IPS-NIHi11 (cell line): ENCODE measurements at places on chromosomes 2 and 18.

DNA sequence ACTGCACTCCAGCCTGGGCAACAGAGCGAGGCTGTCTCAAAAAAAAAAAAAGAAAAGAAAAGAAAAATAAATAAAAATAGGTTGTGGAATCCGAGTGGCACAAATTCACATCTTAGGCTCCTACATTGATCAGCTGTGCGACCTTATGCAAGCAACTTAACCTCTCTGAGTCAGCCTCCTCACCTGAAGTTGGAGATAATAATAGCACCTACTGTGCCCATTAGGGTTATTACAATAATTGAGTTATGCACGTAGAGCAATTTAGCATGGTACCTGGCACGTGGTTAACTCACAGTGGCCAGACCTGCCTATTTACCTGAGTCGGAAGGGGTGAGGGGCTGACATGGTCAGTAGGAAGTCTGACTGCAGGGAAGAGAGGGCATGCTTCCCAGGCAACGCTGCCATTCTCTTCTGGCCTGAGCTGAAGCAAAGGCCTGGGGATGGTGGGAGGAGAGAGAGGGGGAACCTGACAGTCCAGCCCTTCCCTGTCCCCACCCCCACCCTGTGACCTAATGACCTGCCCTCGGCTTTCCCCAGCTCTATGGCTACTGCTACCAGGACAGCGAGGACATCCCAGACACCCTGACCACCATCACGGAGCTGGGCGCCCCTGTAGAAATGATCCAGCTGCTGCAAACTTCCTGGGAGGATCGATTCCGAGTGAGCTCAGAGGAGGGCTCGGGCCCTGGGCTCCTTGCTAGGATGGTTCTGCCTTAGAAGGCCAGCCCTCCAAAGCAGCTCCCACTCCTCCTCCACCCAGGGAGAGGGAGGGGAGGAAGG lies 5.1 kb downstream of the PKDCC start:
- peak; percentile 56 for DNase-seq

DNA sequence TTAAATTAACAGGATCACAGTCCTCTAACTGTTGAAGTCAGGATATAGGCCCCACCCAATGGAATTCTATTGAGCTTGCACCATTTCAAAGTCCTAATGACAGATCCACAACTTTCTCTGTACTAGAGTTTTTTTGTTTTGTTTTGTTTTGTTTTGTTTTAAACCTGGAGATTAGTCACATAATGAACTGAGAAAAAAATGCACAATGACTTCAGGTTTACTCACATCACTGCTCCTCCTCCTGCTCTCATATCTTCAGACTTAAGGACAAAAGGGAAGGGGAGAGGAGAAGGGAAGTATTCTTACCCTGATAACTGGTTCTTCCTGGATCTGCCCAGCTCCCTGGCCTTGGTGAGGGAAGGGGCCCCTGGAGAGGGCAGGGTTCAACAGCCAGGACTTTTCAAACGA lies 208.2 kb upstream of the EPHA4 start:
- DNase-seq, result no peak

DNA sequence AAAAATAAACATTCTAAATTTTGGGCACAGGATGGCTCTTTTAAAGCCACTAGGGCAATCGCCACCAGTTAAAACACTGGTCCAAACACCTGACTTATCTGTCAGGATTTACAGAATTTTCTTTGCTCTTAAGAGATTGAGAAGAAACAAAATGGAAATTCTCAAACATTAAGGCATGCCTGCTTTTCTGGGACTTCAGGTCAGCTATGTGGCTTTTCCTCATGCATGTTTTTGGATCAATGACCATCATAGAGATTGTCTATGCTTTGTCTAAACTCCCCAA lies 112.7 kb downstream of the SMAD2 start:
- no peak for DNase-seq

- no peak for DNase-seq
These were observed 47.2 kb downstream of the EML6 start for GRCh38 chr2:54770676-54771075.

- DNase-seq, result no peak
These were observed 7.6 kb upstream of the SPDYA start for GRCh38 chr2:28802975-28803429.

DNA sequence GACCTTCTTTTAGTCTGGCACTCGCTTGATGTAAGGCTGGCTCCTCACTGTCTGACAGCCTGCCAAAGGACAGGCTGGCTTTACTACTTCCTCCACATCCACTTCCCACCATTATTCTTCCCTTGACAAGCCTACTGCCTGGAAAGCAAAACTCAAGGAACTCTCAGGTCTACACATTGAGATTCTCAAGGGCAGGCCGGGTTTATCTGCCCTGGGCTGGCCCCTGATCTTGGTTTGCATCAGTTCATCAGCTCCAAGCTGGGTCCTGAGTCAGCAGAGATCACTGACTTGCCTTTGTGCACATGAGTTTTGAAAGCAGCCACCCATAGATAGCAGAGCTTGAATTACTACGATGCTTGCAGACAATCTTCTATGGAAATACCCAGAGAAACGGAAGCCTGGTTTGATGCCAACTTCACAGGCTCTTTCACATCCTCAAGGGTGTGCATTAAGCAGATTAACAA lies 53.9 kb downstream of the KCTD18 start:
- DNase-seq, result no peak

- no peak for DNase-seq
These were observed 102.7 kb downstream of the MAP2 start for GRCh38 chr2:209526561-209526960.

GRCh38 chr18:5601188-5601624 lies 57.4 kb upstream of the EPB41L3 start:
- peak; percentile 9 for DNase-seq

GRCh38 chr2:195312662-195313061 lies 344.4 kb upstream of the SLC39A10 start:
- no peak for DNase-seq

DNA sequence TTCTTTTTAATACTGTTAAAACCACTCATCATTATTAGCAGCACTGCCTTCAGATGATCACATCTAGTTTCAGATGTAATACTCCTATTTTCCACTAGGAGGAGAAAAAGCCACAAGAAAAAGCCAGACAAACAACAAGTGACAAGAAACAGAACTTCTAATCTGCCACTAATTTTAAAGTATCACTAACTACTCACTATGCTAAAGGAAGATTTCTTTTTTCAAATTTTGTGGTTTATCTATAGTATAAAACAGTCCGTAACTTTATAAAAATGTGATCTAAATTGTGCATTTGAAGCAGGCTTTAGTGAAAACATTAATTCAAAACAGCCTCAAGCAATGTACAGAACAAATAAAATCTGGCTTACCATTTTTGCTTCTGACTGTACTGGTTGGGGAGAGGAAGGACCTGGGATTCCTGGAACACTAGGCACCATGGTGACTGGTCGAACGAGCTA lies 56.8 kb downstream of the ATF2 start:
- DNase-seq, result peak; percentile 39

- DNase-seq, result no peak
These were observed 72.4 kb downstream of the ZAP70 start for GRCh38 chr2:97785818-97786217.

GRCh38 chr2:31736695-31737454 lies 156.1 kb upstream of the SRD5A2 start:
- no peak for DNase-seq

DNA sequence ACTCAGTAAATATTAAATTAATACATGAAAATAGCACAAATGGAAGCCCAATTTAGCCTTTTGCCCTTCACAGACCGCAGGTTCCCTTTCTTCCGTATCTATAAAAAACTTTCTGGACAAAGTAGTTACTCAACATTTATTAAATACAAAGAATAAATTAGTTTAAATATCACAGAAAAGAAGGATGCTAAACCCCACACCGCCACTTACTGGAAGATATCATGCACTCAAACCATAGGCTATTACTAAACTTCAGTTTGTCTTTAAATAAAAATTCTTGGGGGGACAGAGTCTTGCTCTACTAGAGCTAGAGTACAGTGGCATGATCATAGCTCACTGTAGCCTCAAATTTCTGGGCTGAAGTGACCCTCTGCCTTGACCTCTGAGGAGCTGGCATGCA lies 120.7 kb upstream of the FHL2 start:
- no peak for DNase-seq

GRCh38 chr18:42909095-42909494 lies 206.4 kb downstream of the RIT2 start:
- no peak for DNase-seq

GRCh38 chr18:79326413-79327198 lies 69.1 kb upstream of the NFATC1 start:
- DNase-seq, result no peak

DNA sequence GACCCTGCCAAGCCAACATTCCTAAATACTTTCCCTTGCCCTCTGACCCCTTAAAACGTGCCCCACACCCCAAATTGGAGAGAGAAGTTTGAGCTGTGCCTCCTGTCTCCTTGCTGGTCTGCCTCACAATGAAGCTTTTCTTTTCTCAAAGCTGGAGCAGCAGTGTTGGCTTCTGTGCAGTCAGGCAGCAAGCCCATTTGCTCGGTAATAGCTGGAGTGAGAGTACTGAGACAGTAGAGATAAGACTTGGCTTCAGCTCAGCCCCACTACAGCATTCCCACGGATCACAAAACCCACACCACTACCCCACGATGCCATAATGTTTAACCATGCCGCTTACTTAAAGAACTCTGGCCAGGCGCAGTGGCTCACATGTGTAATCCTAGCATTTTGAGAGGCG lies 73.0 kb downstream of the NCAPH start:
- DNase-seq, result no peak

GRCh38 chr18:62457877-62458276 lies 64.9 kb upstream of the ZCCHC2 start:
- DNase-seq, result no peak

GRCh38 chr2:118481299-118481698 lies 366.1 kb downstream of the EN1 start:
- DNase-seq, result no peak

DNA sequence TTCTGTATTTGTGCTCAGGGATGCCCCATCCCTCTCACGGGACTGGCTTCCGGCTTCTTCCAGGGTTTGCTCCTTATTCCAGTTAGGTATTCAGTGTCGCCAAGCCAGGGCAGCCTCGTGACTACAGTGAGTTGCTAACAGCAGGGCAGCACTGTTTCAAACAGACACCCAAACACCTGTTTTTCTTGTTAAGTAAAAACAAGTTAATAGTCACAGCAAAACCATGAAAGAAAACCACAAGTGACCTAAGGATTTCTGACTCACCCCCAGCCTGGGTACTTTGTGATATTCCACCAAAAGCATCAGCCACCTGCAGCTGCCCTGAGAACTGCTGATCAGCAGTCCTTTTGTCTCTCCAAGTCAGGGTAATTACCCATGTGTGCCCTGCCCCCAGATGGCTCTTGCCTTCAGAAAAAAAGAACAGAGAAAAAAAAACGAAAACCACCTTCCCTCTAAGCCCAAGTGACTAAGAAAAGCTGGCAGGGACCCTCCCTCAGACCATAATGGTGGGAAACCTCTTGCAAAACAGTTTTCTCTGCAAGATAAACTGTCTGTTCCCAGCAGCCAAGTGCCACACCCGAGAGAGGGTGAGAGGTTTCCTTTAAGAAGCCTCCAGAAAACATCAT lies 178.2 kb downstream of the ANAPC1 start:
- peak; percentile 73 for DNase-seq

- DNase-seq, result no peak
These were observed 132.0 kb downstream of the VWC2L start for GRCh38 chr2:214542866-214543265.

DNA sequence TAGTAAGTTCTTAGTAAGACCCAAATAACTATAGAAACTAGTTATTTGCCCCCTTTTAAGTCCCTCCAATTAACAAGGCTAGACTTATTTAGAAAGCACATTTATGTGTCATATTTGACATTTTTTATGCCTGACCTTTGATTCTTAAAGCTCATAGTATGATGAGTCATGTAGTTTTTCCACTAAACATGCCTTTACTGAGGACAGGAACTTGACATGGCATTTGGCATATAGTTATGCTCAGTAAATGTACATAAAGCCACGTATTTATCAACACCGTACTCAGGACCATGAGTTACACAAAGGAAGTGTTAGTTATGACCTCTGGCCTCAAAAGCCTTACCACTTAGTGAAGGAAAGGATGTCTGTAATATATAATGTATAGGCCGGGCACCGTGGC lies 78.9 kb downstream of the GNAL start:
- DNase-seq, result no peak

GRCh38 chr2:946073-946948 lies 4.3 kb upstream of the SNTG2 start:
- no peak for DNase-seq

- DNase-seq, result peak; percentile 20
These were observed 134.4 kb downstream of the FIGN start for GRCh38 chr2:163601377-163601776.

DNA sequence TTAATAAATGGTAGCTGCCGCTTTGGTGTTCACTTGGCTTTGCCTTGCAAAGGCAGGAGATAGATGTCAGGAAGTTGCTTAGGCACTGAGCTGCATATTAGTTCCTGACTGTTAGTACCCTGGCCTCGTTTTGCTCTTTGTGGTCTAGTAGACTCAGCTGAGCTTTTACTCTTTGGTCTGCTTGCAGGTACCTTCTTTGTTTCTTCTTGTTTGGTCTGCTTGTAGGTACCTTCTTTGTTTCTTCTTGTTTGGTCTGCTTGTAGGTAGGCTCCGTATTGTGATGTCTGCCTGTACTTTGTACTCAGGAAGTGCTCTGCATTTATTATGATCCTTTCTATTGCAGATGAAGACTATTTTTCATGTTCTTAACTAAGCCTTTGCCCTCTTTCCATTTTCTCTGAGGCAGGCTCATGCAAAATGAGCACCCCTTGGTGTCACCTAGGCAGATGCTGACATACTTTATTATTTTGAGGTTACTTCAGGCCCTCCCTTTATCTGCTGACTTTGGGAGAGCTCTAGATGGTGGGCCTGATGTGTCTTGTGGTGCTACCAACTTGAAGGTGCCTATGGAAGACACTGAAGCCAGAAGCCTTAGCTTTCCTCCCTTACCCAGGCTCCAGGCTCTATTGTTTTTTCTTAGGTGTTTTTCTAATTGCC lies 6.0 kb downstream of the RPIA start:
- DNase-seq, result no peak

- peak; percentile 7 for DNase-seq
These were observed 1052.6 kb upstream of the PIK3C3 start for GRCh38 chr18:40902436-40902835.

GRCh38 chr2:98647636-98648035 lies 39.2 kb downstream of the UNC50 start:
- DNase-seq, result no peak

GRCh38 chr18:79588636-79589481 lies 90.7 kb upstream of the CTDP1 start:
- peak; percentile 68 for DNase-seq

DNA sequence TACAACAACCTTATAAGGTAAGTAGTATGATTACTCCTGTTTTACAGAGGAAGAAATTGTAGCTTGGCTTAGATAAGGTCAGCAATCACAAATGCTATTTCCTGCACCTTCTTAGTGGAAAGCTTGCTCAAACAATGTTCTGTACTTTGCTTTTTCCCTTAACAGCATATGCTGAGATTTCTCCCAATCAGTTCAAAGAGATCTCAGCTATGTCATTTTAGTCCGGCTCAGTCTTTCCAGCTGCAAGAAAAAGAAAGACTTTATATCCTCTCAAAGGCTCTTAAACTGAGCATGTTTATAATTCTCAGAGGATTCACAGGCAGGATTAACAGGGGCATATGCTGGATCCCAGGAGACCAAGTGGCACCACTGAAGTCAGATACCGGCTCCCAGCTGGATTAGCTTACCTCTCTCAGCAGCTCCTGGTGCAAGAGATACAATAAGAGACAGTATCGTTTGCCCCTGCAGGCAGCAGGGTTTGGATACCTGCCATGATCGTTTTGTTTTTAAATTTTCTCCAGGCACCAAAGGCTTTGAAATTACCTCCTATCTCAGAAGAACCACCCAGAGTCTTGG lies 29.5 kb downstream of the KIAA2012 start:
- no peak for DNase-seq
